IgD-negative memory B cell (primary cell): ENCODE measurements at places on chromosomes 5 and 9. TPM values are rescaled to one million over a fixed set of nuclear protein-coding genes. Genes with fewer than 3 reads are reported as not detected.

The ESM1 gene
- polyA plus RNA-seq, result 0.10 TPM

The RNF224 gene
- not detected for polyA plus RNA-seq

The PTGR1 gene
- 0.15 TPM for polyA plus RNA-seq

The ADAMTS19 gene
- not detected for polyA plus RNA-seq

The CDK5RAP2 gene
- 38.9 TPM for polyA plus RNA-seq

The NMUR2 gene
- not detected for polyA plus RNA-seq

The COL27A1 gene
- polyA plus RNA-seq, result not detected

The GPX3 gene
- 2.8 TPM for polyA plus RNA-seq

The SLC4A9 gene
- not detected for polyA plus RNA-seq

The ARHGEF39 gene
- 0.64 TPM for polyA plus RNA-seq

The HSPB3 gene
- not detected for polyA plus RNA-seq

The PCDHGA11 gene
- 0.15 TPM for polyA plus RNA-seq

The STRBP gene
- 78.0 TPM for polyA plus RNA-seq

The IL3 gene
- not detected for polyA plus RNA-seq

The FGF10 gene
- not detected for polyA plus RNA-seq
